Tibial nerve (tissue), 4 donors: ENCODE measurements at places on chromosomes 1 and 21. TPM values are rescaled to one million over a fixed set of nuclear protein-coding genes. Genes with fewer than 3 reads are reported as not detected.

DNA sequence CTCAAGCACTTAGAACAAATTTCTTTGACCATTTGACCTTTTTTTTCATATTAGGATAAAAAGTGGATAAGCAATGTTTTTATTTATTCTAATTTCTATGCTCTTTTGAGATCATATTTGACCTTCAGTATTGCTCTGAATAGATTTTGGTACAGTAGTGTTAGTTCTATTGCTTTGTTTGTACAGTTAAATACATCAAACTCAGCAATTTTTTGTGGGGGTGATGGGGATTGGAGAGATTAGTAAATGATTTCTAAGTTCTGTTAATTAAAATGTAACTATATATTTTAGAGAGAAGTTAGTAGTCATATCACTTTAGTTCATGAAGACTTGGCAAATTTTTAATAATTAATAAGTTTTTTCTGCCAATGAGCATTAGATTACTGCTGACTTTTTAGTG, 2.4 kb upstream of the GPR52 start:
- H3K36me3 ChIP-seq, result no peaks in the 10 kb centered on the region
- no peaks in the 10 kb centered on the region for H3K4me1 ChIP-seq
- no peak overlapping the region for H3K4me3 ChIP-seq
- DNase-seq, result no peak

GRCh38 chr1:65425697-65426096, 5.2 kb downstream of the LEPR start:
- H3K27me3 ChIP-seq, result no peaks in the 10 kb centered on the region
- H3K36me3 ChIP-seq, result no peaks in the 10 kb centered on the region
- DNase-seq, result no peak
- H3K4me3 ChIP-seq, result no peak overlapping the region
- no peak overlapping the region for H3K27ac ChIP-seq
- peaks cover 59% of the 10 kb centered on the region for H3K4me1 ChIP-seq

- H3K4me1 ChIP-seq, result no peaks in the 10 kb centered on the region
- H3K4me3 ChIP-seq, result no peak overlapping the region
- no peaks in the 10 kb centered on the region for H3K36me3 ChIP-seq
These were observed 97.4 kb downstream of the LACTBL1 start for GRCh38 chr1:22875241-22875640.

DNA sequence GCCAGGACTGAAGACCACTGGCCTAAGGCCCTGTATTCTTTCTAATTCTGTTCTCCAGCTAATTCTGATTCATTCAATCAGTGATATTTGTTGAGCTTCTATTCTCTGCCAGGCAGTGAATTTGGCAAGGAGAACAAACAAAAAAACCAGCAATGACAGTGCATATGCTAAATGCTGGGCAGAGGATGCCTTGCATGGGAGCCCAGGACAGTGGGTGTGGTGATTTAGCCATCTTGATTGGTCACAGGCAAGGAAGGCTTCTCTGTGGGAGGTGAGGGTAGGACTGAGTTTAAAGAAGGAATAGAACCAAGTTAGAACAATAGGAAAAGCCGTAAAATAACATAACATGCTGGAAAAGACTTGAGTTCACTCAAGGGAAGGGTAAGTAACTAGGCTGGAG, 9.2 kb upstream of the CPT2 start:
- H3K4me1 ChIP-seq, result peaks cover 7% of the 10 kb centered on the region
- no peak for DNase-seq
- no peak overlapping the region for H3K27ac ChIP-seq

GRCh38 chr1:32195972-32196823, 4.2 kb upstream of the CCDC28B start:
- H3K4me1 ChIP-seq, result no peaks in the 10 kb centered on the region
- H3K4me3 ChIP-seq, result no peak overlapping the region
- no peaks in the 10 kb centered on the region for H3K27me3 ChIP-seq
- no peak overlapping the region for H3K27ac ChIP-seq
- peaks cover 20% of the 10 kb centered on the region for H3K36me3 ChIP-seq

DNA sequence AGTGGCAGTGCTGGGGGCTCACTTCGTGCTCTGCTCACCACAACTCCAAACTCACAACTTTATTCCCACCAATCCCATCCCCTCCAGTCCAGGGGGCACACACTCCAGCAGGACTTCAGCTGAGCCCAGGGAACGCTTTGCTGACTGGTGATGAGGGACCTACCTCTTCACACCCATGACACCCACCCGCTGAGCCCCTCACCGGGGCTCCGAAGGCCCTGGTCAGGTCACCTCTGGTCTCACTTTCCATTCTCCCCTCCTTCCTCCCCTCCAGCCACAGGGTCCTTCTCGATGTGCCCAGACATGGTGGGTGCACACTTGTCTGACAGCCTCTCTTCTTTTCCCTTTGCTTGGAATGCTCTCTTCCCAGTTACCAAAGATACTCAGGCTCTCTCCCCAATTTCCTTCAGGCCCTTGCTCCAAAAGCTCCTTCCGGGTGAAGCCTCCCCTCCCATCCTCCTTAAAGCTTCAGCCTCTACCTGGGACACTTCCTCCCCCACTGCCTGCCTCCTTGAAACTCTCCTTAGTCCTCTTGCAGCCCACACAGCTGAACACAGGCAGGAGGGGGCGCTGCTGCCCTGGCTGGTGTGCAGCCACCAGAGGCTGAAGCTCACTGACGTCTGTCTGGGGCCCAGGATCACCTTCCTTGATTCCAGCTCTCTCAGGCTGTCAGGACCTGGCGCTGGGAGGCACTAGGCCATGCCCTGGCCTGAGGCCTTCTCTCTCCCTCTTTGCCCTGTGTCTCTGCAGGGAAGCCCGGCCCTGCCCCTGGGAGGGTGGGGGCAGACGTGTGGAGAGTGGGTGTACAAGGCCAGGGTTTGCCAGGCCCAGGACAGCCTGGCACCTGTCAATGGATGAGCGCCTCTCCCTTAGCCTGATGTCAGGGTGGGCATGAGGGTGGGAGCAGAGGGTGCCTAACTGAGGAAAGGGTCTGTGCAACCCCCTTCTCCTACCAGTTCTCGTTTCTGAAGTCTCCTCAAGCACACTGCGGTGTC, 1.6 kb downstream of the KCNE1 start:
- no peak overlapping the region for H3K27ac ChIP-seq
- no peak overlapping the region for H3K4me3 ChIP-seq
- peak; percentile 62 for DNase-seq
- H3K36me3 ChIP-seq, result no peaks in the 10 kb centered on the region
- no peaks in the 10 kb centered on the region for H3K27me3 ChIP-seq

GRCh38 chr1:28326984-28327383, 1.9 kb upstream of the MED18 start:
- H3K27me3 ChIP-seq, result no peaks in the 10 kb centered on the region
- H3K27ac ChIP-seq, result no peak overlapping the region
- no peak for DNase-seq
- H3K36me3 ChIP-seq, result peaks cover 16% of the 10 kb centered on the region
- no peaks in the 10 kb centered on the region for H3K4me1 ChIP-seq

DNA sequence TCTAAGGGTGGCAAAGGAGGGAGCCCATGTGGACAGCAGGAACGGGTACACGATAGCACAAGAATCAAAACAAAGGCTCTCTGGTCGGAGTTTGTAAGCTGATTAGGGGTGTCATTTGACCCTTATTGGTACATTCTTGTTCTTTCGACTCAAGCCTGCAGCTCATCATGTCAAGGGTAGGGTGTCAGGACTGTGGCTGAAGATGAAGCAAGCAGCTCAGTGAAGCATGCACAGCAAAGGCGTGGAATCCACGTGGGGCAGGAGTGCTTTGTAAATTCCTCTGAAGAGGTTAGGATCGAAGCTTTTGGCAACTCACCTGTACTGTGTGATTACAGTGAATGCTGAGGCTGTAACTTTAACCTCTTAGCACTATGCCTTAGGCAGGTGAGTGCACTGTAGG, 4.7 kb upstream of the ABCB10 start:
- DNase-seq, result no peak
- H3K4me3 ChIP-seq, result no peak overlapping the region
- H3K4me1 ChIP-seq, result no peaks in the 10 kb centered on the region

DNA sequence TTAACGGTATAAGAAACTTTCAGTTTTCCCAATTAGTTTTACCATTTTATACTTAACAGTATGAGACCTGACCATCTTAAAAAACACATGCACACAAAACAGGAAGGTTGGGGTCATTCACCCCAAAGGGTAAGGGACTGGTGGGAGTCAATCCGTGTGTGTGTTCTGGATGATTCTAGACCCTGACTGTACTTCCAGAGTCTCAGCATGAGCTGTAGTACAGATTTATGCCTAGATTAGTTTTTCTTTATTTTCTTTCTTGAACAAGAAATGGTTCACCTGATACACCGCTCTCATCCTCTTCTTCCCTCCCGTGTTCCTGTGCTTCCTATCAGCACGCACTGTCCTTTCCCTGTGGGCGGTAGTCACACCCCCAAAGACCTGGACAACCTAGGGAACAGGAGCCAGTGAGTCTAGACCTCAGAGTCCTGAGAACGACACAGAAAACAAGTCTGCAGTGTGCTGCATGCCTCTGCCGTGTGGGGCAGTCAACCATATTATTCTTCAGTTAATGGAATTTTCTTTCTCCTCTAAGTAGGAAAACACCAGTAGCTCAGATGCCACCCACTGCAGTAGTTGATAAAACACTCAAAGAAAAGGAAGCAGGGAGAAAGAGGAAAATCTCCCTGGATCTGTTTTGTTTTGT, 38.9 kb upstream of the MRPS6 start:
- no peak for DNase-seq
- H3K4me1 ChIP-seq, result no peaks in the 10 kb centered on the region
- H3K27ac ChIP-seq, result no peak overlapping the region
- H3K4me3 ChIP-seq, result no peak overlapping the region

DNA sequence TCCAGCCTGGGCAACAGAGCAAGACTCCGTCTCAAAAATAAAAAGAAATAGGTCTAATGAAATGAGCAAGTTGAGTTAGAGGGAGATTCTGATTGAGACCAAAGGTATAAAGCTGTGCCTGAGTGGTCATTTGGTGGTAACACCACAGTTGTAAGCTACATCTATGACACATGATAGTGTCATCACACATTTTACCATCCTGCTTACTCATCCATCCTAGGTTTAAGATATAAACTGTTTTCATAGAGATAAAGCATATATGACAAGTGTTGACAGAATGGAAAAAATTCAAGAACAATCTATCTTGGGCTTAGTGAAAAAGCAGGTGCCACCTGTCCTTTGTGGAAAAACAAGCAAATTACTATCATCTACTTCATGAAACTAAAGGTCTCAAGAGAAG, 7.1 kb upstream of the CFAP141 start:
- H3K4me1 ChIP-seq, result peaks cover under 1% of the 10 kb centered on the region
- H3K4me3 ChIP-seq, result no peak overlapping the region
- no peaks in the 10 kb centered on the region for H3K27me3 ChIP-seq
- no peak overlapping the region for H3K27ac ChIP-seq
- DNase-seq, result no peak

GRCh38 chr1:155773221-155773620, 83.8 kb downstream of the GON4L start:
- no peaks in the 10 kb centered on the region for H3K27me3 ChIP-seq
- H3K36me3 ChIP-seq, result no peaks in the 10 kb centered on the region
- no peak for DNase-seq
- no peaks in the 10 kb centered on the region for H3K4me1 ChIP-seq
- H3K27ac ChIP-seq, result no peak overlapping the region

DNA sequence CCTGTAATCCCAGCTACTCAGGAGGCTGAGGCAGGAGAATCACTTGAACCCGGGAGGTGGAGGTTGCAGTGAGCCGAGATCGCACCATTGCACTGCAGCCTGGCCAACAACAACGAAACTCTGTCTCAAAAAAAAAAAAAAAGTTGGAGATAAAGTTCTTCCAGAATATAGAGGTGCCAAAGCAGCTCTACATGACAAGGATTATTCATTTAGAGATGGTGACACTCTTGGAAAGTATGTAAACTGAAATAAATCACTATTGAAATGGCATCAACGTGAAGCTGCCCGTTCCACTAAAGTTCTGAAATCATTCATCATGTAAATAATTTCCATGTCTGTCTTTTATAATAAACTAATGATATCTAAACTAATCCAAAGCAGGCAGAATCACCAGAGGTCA, 14.9 kb downstream of the EIF4G3 start:
- peaks cover 35% of the 10 kb centered on the region for H3K36me3 ChIP-seq
- peaks cover 11% of the 10 kb centered on the region for H3K4me1 ChIP-seq
- no peak for DNase-seq
- no peak overlapping the region for H3K4me3 ChIP-seq
- H3K27me3 ChIP-seq, result no peaks in the 10 kb centered on the region

DNA sequence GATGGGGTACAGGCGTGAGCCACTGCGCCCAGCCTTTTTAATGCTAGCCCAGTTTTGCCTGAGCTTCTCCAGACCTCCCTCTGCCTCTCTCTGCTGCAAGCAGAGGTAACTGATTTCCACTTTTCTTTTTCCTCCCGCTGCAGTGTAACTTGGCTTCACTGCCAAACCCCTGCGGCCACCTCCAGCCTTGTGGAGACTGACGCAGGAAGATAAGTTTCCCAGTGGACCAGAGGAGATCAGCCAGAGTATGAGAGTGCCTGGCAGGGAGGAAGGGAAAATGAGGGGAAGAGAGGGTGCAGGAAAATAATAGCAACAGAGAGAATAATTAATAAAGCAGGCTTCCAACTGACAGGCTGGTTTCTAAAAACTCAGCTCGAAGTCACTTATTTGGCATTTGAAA, 143.7 kb downstream of the PCNX2 start:
- no peak overlapping the region for H3K27ac ChIP-seq
- no peaks in the 10 kb centered on the region for H3K27me3 ChIP-seq
- H3K4me3 ChIP-seq, result no peak overlapping the region
- H3K4me1 ChIP-seq, result no peaks in the 10 kb centered on the region
- no peak for DNase-seq

- H3K36me3 ChIP-seq, result peaks cover 5% of the 10 kb centered on the region
- no peak overlapping the region for H3K27ac ChIP-seq
- no peak for DNase-seq
- H3K4me3 ChIP-seq, result no peak overlapping the region
- H3K4me1 ChIP-seq, result peaks cover 13% of the 10 kb centered on the region
- no peaks in the 10 kb centered on the region for H3K27me3 ChIP-seq
These were observed 48.7 kb upstream of the ANGPTL1 start for GRCh38 chr1:178919581-178919980.

DNA sequence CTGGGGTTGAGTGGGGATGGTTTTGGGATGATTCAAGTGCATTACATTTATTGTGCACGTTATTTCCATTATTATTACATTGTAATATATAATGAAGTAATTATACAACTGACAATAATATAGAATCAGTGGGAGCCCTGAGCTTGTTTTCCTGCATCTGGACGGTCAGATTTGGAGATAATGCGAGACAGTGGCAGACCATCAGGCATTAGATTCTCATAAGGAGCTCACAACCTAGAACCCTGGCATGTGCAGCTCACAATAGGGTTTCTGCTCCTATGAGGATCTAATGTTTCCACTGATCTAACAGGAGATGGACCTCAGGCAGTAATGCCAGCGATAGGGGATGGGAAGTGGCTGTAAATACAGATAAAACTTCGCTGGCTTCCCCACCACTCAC, 77.9 kb upstream of the LRRC53 start:
- no peaks in the 10 kb centered on the region for H3K27me3 ChIP-seq
- DNase-seq, result no peak
- H3K4me1 ChIP-seq, result no peaks in the 10 kb centered on the region
- no peak overlapping the region for H3K4me3 ChIP-seq
- H3K36me3 ChIP-seq, result no peaks in the 10 kb centered on the region

Gene SLC35A3
- total RNA-seq, result 18.6 TPM

Gene PLEKHG5
- total RNA-seq, result 40.8 TPM

Gene PLCH2
- 0.30 TPM for total RNA-seq
